SIG-M5 (cell line): ENCODE measurements at places on chromosomes 12 and 14.

- DNase-seq = no peak
These were observed 30.3 kb downstream of the HMGA2 start for GRCh38 chr12:65854629-65855028.

DNA sequence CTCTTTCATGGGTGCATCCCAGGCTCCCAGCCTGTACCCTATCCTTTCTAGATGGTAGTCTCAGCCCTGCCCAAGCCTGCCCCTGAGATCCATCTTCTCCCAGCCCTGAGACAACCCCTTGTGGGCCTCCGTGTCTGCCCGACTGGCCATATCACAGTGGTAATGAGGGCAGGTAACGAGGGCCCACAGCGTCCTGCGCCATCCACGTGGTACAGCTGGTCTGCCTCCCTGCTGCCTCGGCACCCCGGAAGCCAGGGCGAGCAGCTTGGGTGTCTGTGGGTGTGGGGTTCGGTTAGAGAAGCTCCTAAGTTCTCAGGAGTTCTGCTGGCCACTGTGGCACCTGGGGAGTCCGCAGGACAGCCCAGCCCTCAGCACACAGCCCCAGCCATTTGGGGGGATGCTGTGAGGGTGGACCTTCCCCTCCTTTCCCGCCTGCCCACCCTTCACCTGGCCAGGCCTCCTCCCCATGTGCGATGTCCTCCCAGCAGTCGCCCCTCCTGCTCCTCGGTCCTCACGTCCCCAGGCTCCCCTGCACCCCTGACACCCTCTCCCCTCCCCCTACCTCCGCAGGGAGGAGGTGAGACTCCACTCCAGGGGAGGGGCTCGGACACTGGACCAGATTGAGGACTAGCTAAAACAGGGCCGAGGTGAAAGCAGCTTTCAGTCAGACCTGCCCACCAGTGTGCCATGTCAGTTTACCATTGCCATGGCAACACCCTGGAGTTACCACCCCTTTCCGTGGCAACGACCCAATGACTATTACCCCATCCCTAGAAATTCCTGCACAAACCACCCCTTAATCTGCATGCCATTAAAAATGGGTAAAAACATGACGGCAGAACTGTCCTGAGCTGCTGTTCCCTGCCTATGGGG lies 69.0 kb downstream of the KIF26A start:
- no peak for DNase-seq

GRCh38 chr12:2124466-2125023 lies 71.8 kb downstream of the CACNA1C start:
- no peak for DNase-seq

- DNase-seq = no peak
These were observed 161.8 kb downstream of the PAH start for GRCh38 chr12:102755266-102755665.

- no peak for DNase-seq
These were observed 11.3 kb downstream of the MAPK1IP1L start for GRCh38 chr14:55062517-55063351.

DNA sequence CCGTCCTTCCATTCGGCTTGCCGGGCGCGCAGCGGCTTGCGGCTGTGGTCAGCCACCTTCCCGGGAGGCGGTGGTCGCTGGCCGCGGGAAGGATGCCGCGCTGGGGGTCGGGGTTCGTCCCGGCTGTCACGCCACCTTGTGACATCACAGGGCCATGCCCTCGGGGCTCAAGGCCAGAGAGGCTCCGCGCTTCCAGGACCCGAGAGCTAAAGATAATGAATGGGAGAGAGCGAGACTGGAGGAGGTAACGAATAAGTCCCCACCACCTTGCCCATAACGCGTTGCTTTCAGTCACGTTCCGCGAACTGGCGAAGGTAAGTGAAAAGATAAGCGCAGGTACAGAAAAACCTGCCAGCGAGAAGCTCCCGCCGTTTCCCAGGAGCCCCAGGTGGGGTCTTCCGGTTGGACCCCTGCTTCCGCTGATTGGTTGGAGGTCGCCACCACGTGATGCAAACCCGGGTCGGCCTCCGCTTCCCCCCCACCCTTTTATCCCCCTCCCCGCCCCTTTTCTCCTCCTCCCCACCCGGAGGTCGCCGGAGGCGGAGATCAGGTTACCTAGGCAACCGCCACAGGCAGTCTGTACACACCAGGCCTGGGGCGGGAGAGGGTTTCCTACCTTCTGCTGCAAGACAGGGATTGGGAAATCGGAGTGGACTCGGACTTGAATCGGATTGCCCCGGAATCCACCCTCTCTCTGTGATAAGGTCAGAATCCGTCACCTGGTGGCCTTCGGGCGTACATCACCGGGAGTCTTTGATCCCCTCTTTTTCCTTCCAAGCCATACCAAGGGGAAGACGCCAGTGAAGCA lies at the start of gene LRRC9:
TSS of gene LRRC9 (plus strand) at position 575 of the 808 bp plus-strand sequence.
- no peak for DNase-seq

- DNase-seq = no peak
These were observed 114.7 kb upstream of the AMIGO2 start for GRCh38 chr12:47194501-47194900.

- no peak for DNase-seq
These were observed 193.8 kb upstream of the NPAS3 start for GRCh38 chr14:32744811-32745445.

DNA sequence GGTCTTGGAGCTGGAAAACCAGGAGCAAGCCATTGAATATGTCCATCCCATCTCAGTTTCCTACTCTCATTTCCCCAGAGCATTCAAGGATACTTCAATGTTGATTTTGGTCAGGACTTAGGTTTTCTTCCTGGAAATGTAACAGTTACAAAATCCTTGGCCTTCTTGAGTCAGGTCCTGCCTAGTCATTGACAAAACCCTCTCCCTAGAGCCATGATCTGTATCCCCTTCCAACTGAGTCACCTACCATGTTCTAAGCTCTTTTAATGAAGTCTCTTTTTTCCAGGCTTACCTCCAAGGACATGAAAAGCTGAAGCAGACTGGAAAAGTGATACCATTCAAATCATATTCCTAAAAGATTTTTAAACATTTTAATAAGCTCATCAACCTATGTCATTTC lies 549.2 kb downstream of the GALC start:
- no peak for DNase-seq

GRCh38 chr12:2347844-2348481 lies 295.2 kb downstream of the CACNA1C start:
- DNase-seq = no peak

DNA sequence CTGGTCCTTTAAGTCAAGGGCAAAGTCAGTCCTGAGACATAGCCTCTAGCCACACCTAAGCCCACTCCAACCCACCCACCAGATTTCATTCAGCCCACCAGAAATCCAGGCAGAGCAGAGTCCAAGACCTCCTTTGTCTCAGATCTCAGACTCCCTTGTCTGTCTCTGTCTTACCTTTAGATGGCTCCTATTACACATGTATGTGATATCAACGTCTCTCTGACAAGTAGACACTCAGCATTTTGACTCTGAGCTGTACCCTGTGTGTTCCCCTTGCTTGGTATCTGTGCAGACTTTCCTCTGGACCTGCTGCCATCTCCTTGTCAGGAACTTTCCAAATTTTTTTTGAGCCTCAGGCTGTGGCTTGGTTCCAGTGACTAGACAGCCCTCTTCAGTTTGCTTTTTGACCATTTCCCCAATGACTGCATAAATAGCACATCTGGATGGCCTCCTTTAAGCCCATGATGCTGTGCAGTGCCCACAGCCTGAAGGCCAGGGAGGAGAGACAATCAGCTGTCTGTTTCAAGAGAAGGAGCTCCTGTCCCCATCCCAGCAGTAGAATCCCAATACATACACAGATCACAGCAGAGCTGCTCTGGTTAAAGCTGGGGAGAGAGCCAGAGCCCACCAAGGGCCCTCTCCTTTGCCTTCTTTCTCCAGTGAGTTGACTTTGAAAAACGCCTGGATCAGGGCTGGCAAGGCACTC lies 7.0 kb downstream of the POU6F1 start:
- DNase-seq = no peak

GRCh38 chr12:26298785-26299621 lies 103.6 kb downstream of the SSPN start:
- peak; percentile 86 for DNase-seq

DNA sequence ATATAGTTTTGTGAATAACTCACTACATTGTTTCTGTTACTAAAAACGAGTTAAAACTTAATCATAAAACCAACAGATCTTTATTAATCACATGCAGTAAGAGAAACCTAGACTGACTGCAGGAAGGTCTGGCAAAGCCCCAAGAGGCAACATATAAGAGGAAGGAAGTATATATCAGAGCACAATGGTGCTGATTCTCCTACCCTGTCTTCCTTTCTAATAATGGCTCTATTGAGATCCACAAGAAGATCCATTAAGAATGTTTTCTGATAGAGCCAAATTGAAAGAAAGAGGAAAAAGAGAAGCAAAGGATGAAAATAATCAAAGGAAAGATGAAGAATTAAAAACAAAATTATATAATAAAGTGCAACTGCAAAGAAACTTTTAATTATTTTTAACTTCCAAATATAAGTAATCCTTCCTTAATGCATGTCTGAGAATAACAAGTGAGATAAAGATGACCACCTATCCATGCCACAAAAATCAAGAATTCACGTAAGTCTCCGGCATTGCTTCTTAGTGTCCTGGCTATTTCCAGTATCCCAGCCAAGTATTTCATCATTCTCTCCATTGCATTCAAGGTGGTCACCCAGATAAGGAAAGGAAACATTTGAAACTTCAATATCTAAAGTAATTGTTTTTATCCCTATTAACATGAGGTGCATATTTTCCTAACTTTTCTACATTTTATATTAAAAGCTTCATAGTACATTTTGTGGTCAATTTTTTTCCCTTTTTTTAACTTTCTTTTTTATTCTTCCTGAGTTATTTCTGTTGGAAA lies 62.2 kb downstream of the SOX5 start:
- DNase-seq = no peak

GRCh38 chr12:2650261-2651067 lies 144.3 kb upstream of the FKBP4 start:
- DNase-seq = no peak

DNA sequence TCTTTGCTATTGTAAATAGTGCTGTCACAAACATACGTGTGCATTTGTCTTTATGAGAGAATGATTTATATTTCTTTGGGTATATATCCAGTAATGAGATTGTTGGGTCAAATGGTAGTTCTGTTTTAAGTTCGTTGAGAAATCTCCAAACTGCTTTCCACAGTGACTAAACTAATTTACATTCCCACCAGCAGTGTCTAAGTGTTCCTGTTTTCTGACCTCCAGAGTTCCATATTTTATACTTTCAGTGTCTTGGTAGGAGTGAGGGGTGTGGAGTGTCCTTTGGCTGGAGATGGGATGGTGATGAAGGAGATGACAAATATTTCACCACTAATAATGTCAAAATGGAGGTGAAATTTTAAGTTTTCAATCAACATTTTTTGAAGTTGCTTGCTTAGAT lies 86.4 kb downstream of the DACT1 start:
- DNase-seq = no peak

GRCh38 chr14:77390188-77390587 lies 13.0 kb downstream of the SAMD15 start:
- no peak for DNase-seq

DNA sequence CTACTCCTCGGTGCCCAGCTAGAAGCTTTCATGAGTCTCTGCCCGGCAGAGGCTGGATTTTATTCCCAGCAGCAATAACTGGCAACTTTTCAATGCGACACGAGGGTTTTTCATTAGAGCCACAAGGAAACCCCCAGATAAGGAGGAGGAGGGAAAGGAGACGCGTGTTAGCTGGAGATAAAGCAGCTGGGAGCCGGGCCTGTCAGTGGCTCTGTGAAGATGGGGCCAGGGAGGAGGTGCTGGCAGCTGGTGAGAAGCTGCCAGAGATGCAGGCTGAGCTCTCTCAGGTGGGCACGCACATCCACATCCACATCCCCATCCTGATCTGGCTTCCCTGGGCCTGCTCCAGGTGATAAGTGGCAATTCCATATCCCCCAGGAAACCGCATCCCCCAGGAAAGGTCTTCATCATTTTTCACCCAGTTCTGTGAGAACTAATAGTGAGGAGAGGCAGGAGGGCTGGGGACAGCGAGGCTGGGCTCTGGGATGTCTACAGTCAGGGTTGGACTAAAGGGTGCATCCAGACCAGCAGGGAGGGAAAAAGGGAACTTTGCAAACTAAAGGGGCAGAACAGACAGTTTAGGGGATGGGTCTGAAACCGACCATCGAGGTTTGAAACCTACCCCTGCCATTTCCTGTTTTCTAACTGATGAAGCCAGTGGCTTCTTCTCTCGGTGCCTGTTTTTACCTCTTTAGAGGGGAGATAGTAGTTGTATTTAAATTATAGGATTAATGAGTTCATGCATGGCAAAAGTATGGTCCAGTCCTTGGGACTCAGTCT lies 413.2 kb downstream of the DPF3 start:
- DNase-seq = no peak

- no peak for DNase-seq
These were observed 11.7 kb upstream of the RIN3 start for GRCh38 chr14:92501891-92502351.

GRCh38 chr12:25311506-25311905 lies 60.8 kb upstream of the KRAS start:
- no peak for DNase-seq

GRCh38 chr12:61385771-61386170 lies 874.4 kb upstream of the USP15 start:
- DNase-seq = no peak

- DNase-seq = no peak
These were observed 75.1 kb upstream of the ST8SIA1 start for GRCh38 chr12:22409377-22410164.

DNA sequence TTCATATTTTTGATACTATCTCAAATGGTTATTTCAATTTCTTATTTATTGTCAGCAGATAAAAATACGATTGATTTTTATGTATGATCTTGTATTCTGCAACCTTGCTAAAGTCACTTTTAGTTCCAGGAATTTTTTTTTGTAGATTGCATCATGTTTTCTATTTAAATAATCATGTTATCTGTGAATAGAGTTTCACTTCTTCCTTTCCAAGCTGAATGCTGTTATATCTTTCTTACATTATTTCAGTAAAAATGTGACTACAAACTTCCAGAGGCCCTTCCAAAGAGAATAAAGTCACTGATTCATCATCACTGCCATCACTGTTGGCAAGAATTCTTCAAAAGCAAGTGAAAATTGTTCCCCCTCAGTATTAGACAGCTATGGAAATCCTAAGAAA lies 104.7 kb upstream of the RAP1B start:
- DNase-seq = no peak
